CD4-positive, alpha-beta T cell treated with Interleukin-17A for 4 hours (primary cell): ENCODE measurements at places on chromosomes 11 and 22.

GRCh38 chr11:118295815-118296454, 8.6 kb upstream of the CD3E start:
- peak; percentile 69 for DNase-seq

DNA sequence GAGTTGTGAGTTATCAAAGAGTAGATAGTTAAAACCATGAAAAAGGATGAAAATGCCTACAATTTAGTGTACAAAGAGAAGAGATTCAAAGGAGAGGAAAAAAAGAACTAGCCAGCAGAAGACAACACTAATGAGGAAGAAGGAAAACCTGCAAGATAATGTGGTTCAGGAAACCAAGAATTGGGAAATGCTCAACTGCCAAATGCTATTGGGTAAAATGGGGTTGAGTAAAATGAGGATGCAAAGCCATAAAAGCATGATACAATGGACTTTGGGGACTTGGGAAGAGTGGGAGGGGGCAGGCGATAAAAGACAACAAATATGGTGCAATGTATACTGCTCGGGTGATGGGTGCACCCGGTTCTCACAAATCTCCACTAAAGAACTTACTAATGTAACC, 7.6 kb upstream of the OR52K2 start:
- DNase-seq = no peak

DNA sequence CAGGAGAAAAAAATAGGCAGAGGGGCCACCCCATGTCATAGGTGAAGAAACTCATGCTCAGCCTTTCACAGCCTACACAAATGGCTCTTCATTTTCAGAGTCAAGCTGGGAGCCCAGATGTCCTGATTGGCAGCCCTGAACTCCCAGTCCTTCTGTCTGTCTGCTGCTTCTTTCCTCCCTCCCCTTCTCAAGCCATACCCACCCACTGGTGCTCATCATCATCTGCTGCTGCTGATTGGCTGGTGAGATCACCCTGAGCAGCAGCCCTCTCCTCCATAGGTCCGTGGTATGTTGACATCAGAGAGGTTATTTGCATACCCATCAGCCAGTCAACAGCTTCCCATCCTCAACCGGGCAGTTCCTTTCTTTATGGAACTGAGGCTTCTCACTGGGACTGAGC, 46.1 kb upstream of the PRDM11 start:
- no peak for DNase-seq

DNA sequence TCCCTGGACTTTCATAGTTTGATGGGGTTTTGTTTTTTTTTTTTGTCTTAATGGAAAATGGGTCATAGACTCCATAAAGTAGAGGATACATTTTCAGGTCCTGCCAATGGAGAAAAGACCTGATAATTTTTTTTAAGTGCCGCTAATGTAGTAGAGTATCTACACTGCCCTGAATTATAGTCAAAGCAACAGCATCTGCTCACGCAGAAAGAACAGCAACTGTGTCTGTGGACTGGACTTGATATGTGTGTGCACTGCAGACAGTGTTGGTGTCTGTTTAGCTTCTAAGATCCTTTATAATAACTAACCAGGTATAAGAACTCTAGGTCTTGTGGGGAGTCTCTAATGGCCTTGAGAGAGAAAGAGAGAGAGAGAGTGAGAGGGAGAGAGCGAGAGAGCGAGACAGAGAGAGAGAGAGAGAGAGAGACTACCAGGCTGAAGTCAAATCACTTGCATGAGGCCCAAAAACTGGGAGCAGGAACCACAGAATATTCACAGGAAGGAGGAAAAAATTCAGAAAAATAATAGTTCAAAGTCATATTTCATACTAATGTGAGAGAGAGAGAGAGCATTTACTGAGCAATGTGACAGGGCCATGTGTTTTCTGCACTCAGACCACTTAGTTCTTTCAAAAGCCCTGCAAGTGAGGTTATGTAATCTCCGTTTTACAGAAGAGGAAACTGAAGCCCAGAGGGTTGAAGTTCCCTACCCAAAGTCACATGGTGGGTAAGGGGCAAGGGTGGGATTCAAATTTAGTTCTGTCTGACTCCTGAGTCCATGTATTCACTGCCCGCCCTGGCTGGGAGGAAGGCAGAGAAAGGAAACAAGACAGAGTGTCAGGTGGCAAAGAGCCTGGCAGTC, 8.6 kb upstream of the MIAT start:
- no peak for DNase-seq

DNA sequence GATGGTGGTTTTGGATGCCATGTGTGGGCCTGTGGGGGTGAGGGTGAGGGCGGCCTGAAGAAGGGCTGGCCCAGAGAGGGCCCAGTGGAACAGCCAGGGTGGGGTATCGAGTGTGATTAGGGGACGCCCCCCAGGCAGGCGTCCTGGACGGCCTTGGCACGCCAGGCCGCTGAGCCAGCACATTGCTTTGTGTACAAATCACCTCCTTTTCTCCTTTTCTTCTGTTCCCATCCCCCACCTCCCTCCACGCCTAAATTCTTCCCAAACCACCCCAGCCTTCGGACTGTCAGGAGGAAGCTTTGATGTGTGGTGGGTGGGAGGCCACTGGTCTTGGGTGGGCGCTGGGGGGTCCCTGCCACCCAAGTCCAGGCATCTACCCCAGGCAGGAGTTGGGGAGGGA, 7.8 kb upstream of the CD248 start:
- no peak for DNase-seq

DNA sequence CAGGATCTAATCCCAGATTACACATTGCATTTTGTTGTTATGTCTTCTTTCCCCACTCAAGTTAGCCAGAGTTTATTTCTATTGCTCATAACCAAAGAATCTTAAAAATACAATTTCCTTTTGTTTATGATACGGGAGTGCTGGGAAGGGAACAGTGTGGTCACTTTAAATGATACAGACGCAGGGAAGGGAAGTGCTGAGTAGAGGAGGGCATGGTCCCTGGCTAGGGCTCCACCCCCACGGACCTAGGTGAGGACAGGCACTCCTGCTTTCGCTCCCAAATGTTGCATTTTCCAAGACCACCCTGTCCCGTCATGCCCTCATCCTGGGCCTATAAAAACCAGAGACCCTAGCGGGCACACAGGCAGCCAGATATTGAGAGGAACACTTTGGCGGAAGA, 30.6 kb upstream of the NARS2 start:
- no peak for DNase-seq

- DNase-seq = no peak
Measured at GRCh38 chr22:27399161-27399560, 402.4 kb downstream of the MN1 start.

DNA sequence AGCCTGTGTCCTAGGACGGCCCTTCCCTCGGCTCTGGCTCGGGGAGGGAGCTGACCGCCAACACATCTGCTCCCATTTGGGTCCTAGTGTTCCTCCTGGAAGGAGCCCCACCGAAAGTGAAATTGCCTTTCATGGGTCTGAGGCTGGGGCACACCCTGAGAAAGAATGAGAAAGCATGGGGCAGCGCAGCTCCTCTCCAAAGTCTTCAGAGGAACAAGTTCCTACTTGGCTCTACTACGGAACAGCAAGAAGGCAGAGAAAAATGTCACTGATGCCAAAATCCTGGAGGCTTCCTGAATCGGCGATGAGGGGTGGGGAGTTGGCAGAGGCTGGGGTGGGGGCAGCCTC, 41.5 kb upstream of the MYEOV start:
- DNase-seq = no peak

DNA sequence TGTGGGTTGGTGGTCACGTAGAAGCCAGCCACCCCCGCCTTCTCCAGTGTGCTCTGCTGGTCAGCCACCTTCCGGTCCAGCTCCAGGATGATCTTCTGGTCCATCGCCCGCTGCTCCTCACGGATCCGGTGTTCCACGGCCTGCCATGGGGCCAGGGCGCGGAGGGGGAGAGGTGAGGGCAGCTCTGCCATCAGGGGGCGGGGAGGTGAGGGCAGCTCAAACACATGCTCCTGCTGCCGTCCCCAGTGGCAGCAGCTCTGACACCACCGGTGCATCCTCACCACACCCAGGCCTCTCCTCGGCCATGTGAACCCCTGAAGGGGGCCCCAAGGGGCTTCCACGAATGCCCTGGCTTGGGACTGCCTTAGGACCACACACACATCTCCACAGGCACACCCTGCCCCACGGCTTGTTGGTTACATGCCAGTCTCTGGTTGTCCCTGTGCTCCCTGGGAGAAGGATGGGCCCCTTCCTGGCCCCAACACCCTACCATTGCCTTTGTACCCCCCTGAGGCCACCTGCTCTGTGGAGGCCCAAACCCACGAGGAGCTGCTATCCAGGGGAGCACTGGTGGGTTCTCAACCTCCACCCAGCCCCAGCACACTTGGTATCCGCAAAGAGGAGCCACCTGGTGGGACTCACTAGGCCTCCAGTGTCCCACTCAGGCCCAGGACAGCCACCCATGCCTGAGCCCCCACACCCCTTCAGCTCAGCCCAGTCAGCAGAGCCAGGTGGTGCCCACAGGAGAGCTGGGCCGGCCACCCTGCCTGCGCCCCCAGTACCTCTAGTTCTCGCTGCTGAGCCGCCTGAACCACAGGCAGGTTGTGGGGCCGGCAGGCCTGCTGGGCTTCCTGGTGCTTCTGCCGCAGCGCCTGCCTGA, 4.3 kb downstream of the DGCR6L start:
- no peak for DNase-seq

DNA sequence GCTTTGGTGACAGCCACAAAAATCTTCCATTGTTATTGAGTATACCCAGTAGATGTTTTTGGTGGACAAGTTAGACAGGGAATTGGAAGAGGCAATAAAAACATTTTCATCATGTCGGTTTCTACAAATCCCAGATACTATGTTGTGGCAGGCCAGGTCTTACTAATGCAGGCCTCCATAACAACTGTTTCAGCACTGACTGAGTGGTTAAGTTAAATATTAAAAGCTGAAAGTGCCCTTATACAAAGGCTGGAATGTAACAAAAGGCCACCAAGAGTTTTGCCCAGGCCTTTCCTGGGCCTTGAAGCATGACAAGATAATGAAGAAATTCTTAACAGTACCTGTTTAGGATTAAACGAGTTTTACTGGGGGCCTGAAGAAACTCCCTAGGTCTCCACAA, 29.3 kb downstream of the DMC1 start:
- DNase-seq = no peak

GRCh38 chr22:19477321-19478044, 1.5 kb downstream of the UFD1 start:
- DNase-seq = no peak

DNA sequence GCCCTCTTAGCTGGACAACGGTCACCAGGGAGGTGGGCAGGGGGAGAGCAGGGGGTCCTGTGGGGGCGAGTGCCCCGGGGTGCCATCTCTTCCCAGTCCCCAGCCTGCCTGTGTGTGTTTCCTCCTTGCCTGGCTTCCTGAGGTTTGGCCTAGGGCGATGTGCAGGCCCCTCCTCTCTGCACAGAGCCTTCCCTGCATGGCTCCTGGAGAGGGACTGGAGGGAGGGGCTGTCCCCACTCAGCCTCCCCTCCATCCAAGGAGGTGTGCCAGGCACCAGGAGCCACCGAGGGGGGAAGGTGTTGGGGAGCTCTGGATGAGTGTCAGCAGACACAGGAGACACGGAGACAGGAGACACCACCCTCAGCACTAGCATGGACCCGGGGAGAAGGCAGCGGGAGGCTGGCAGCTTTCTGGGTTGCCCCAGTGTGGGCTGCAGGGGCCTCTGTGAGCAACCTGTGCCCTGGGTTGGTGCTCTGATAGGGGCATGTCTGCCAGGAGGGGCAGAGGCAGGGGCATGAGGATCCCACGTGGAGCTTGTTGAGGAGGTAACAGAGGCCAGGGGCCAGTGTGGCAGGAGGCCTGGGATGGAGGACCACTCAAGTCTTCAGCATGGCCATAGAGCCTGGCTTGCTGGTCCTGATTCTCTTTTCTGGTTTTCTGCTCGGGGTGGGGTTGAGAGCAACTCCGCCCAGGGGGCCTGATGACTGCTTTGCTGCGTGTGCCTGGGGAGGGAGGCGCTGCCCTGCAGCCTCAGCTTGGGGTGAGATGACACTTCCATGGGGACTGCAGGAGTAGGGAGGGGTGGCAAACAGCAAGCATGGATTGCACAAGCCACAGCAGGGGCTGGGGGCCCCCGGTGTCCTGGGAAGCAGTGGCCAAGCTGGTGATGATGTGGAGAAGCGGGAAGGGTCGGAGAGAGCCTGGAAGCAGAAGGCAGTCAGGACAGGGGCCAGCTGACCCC, 78.8 kb downstream of the ST3GAL4 start:
- DNase-seq = no peak

GRCh38 chr11:68004551-68005335, 846 bp upstream of the UNC93B1 start:
- DNase-seq = no peak

GRCh38 chr11:116311206-116311605, 461.6 kb downstream of the BUD13 start:
- DNase-seq = no peak

DNA sequence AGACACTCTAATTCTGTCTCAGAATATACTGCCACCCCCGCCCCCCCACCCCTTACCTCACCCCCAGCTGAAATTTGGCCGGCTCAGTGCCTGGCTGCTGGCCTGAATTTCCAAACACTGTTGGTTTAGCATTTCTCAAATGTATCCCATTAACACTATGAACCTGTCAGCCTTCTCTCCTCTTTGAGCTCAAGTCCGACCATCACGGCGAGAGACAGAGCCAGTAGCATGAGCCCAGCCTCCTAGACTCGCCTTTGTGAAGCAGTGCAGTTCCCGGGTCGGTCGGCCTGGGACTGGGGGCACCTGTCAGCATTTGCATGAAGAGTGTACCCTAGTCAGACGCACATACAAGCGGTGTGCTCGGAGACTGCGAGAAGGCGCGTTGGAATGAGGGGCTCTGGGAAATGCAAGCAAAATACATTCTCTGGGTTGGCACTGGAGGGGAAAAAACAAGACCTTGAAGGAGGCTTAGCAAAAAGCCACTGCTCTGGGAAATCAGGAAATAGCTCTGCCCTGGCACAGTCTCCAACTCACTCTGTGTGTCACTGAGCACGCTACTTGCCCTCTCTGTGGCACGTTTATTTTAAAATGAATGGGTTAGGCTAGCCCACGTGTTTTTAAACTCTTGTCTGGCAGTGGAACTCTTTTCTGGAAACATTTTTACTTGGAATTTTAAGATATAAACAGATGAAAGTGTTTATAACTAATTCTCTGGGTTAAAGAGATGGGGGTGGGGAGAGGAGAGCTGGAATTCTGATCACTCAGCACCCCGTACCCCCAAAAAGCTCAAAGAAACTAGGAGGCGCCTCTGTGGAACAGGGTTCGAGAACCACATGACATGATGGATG, 108.3 kb downstream of the TIMP3 start:
- no peak for DNase-seq

- DNase-seq = no peak
Measured at GRCh38 chr22:49642331-49642730, 185.3 kb downstream of the BRD1 start.

DNA sequence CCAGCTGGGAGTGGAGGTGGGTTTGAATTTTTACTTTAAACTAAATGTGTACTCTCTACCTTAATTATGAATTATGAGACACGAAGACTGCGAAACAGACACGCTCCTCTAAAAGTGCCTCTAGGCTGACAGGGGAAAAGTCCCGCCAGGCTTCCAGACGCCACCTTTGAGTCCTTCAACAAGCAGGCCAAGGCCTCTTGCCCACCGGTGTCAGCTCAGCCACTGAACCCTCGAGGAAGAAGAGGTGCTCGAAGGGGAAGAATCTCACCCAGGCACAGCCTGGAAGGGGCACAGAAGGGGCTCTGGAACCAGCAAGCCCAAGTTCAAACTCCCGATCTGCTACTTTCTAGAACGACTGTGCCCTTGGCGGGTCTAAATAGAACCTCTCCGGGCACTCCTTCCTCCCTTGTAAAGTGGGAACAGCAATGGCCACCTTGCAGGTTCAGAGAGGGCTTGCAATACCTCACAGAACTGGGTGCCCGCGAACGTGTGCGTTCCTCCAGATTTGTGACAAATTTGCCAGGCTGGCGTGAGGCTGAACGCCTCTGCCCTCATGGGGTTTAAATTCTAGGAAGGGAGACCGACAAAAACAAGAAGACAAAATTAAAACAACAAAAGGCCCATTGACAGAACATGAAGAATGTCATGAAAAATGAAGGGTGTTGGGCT, 158.5 kb upstream of the GRK3 start:
- no peak for DNase-seq
